CD4-positive, alpha-beta T cell treated with Interferon gamma for 1 hour (primary cell): ENCODE measurements at places on chromosomes 5 and 9.

- no peak for DNase-seq
These were observed 97.6 kb downstream of the ARSB start for GRCh38 chr5:78887384-78888118.

DNA sequence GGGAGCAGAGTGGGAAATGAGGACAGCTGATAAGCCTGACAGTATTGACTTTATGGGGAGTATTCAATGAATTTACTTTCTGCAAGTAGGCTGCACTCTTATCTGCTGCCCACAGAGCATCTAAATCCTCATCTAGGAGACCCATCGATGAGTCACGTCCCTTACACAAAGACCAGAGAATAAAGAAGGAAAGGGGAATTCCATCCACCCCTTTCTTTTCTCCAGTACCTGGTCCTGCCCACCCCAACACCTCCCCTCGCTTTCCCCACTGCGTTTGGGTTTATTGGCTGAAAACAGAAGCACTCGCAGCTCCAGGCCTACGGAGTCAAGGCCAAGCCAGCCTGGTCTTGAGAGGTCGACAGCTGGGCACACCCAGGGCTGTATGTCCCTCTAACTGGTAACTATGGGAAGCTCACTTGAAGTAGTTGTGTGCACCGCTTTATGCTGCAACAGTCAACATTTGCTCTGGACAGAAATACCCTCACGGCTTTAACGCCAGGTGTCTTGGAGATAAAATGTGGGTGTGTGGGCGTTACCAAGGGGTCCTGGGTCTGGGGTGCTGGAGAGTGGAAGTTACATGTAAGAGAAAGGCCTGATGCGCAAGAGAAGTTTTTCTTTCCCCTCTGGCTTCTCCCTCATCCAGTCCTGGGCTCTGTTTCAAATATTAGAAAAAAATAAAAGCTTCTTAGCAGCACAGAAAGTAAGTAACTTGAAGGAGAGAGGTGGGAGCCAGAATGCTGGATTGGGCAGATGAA, 14.5 kb upstream of the TAL2 start:
- DNase-seq = no peak

- DNase-seq = no peak
These were observed 15.9 kb upstream of the CDC20B start for GRCh38 chr5:55188656-55189540.

DNA sequence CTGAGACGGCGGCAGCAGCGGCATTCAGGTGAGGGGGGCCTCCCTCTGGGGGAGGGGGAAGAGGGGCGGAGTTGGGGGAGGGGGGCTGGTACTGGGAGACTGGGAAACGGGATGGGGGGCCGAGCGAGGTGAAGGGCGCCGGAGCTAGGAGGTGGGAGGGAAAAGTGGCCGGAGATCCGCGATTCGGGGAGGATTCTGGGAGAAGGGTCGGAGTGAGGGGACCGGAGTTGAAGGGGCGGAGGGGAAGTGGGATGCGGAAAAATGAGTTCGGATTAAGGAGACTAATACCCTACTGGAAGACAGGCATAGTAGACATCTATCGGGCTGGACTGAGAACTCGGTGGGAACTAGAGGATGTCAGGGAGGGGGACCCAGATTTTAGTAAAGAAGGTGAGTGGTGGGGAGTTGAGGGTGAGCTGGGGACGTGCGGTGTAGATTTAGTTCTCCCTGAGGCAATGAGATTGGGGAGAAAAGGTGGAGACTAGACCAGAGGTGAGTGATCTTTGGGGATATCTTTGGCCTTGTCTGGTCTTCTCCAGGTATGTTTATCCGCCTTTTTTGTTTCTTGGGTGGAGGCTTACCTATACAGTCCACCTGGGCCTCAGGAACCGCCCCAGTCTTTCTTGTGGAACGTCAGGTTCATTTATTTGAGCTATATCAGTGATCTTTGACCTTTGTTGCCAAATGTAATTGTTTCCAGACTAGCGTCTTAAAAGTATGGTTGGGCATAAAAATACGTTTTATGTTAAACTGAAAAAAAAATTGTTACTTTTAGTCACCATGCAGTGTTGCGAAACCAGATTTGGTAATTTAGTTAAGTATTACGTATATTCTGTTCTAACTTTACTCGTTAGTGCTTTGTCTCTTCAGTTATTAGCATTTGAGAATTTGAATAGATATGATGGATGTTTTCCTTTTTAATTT, 632 bp downstream of the UBAP1 start:
- no peak for DNase-seq

- no peak for DNase-seq
These were observed 113.5 kb upstream of the TNPO1 start for GRCh38 chr5:72702881-72703434.
